ENCODE measurements at places on chromosomes 7 and 10. TPM values are rescaled to one million over a fixed set of nuclear protein-coding genes. Genes with fewer than 3 reads are reported as not detected.
A peak's percentile ranks its signal among the peaks of the same experiment; 100 is the strongest.

DNA sequence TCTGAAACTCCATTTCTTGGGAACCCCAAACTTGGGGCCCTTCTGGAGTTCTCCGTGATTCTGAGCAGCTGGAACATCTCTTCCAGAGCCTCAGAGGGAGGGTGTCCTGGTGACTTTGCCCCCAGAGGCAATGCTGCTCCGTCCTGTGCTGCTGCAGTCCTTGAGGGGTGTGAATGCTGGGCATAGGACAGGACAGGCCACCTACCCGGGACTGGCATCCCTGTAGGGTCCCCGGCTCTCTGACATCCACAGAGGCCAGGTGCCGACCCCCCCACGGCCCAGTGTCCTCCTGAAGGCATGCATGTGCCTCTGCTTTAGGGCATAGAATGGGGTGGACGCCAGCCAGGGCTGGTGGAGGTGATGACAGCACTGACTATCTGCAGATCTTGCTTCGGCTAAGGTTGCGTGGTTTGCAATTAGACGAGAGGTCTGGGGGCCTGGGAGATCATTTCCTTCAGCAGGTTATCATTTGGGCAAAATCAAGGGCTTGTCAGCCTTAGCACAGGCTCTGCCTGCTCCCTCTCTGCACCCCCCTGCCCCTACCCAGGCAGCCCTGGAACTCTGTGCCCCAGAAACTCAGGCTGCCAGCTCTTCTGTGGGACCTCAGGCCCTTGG, 136.9 kb upstream of the GPR26 start:
- DNase-seq: no peak

The VPS26A gene
- total RNA-seq: 32.2 TPM

GRCh38 chr10:102802920-102803534, 34.2 kb downstream of the CYP17A1 start:
- DNase-seq: peak; percentile 63

The MYL10 gene
- total RNA-seq: not detected

- no peak for DNase-seq
Measured at GRCh38 chr10:59970396-59971368, 64.3 kb upstream of the CCDC6 start.

The PARD3 gene
- 68.5 TPM for total RNA-seq

GRCh38 chr7:45686441-45687184, 112.4 kb downstream of the ADCY1 start:
- no peak for DNase-seq

All from myocyte (in vitro differentiated cells).